ENCODE measurements at places on chromosomes 5 and 9.

DNA sequence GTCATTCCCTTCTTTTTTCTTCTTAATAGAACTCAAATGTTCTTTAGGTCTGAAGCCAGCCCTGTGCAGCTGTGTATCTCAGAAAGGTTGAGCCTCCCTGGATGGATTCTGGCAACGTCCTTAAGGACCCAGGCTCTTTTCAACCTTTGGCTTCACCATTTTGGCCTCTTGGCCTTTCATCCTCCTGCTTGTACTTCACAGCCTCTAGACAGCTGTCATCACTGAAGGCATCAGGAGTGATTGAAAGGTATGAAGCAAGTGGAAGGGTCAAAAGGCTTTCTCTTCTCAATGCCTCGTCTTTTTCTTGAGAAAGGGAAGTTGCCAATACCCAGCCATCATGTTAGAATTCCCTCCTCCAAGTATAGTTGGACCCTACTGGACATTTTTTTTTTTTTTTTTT lies 81.2 kb upstream of the RANBP3L start:
- no peak for DNase-seq

- no peak for DNase-seq
Measured at GRCh38 chr5:144179226-144179625, 8.6 kb downstream of the KCTD16 start.

DNA sequence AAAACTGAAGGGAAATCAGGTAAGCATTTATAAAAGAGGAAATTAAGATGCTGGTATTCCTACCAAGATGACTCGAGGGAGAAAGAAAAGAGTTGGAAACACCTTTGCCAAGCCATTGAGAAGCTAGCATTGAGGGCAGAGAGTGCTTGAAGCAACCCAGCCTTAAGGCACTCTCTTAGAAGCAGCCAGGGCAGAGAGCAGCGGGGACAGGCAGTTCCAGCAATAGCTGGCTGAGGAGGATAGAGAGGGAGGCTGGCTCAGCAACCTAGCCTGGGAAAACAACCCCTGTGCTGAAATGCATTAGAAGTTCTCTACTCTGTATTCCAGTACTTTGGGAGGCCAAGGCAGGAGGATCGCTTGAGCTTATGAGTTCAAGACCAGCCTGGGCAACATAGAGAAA lies 40.3 kb upstream of the HSPA9 start:
- no peak for DNase-seq

- no peak for DNase-seq
Measured at GRCh38 chr9:135222881-135223760, 135.7 kb downstream of the OLFM1 start.

DNA sequence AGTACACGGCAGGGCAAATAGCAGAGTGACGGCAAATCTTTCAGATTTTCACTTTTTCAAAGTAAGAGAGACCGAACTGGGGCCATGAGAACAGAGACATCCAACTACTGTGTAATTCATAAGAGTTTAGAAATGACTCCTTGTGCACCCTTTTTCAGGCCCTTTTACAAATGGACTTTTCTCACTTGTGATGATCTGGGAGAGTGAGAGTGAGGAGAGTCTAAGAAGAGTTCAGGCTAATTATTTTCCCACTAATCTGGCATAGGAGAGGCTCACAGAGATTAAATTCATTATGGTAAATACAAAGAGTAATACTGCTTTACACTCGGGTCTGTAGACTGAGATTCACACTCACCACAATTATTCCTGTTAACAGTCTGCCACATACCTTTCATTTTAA lies 880 bp upstream of the CCNG1 start:
- no peak for DNase-seq

GRCh38 chr5:150541895-150542294 lies 34.0 kb downstream of the NDST1 start:
- DNase-seq, result no peak

DNA sequence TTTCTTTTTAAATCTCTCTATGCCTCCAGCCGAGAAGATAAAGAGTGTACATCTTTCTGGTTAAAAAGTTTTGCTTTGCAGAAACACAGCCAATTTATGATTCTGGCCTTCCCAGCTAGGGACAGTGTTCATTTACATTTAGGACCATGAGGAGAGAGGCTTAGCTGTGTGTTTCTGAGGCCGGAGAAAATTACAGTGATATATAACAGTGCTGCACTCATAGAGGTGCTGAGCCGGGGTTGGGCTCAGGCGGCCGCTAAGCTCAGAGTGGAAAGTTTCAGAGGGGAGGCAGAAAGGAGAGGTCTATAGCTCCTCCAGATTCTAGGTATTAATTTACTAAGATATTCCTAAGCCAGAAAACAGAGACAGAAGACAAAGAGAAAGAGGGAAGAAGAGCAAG lies 37.0 kb upstream of the LCP2 start:
- DNase-seq, result no peak

- DNase-seq, result no peak
Measured at GRCh38 chr5:78972654-78973428, 12.3 kb downstream of the ARSB start.

GRCh38 chr5:166014256-166014655 lies 2277.2 kb upstream of the WWC1 start:
- no peak for DNase-seq

- DNase-seq, result no peak
Measured at GRCh38 chr9:113948891-113949570, 72.9 kb downstream of the ZNF618 start.

DNA sequence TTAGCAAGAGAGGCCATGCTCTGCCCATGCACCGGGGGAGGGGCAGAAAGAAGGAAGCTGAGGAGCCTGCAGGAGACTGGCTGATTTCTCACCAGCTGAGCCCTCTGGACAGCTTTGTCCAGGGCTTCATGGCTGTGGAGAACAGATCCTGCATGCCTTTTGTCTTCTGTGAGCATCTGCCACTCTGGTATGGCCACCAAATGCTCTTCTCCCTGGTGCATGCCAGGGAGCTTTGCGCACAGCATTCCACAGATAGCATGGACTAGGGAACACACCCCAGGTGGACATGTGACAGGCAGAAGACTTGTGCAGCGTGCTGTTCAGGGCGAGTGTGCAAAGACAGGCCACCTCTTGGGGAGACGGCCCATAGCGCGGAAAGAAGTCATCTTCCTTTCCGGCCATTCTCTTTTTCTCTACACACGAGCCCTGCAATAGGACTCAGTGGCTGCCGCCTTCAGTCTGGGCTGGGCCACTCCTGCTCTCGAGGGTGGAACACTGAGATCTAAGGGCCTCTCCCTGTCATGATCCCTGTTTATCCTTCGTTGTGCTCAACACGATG lies 56.7 kb downstream of the GADD45G start:
- no peak for DNase-seq

- peak; percentile 17 for DNase-seq
Measured at GRCh38 chr9:131503626-131504465, 1.1 kb downstream of the POMT1 start.

DNA sequence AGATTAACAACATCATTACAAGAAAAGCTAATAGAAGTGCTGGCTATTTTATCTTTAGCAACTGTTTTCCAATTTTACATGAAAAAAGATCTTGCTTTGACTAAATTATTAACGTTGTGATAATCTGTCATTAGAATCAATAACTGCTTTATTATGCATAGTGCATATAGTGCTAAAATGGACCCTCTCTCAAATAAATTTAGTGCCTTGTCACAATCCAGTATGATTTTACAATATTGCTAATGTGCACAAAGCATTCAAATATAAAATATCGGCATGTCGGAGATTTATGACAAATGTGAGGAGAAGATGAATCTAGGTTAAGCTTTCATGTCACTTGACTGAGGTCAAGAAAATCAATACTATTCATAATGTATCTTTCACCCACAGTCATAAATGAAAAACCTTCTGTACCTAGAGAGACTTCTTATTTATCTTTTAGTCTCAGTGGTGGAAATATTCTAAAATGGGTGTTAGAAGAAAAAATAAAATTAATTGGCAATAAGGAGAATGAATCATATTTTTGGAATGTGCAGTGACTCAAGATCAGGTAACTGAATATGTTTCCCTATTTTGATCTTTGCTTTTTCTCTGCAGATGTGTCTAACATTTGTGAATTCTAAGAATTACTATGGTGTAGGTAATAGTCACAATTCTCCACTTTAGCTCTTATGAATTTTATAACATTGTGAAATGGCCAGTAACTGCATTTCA lies 672.9 kb upstream of the GRAMD2B start:
- DNase-seq, result no peak

Measured in HTR-8/SVneo (cell line).